ENCODE measurements at places on chromosomes 2 and 18.

GRCh38 chr18:446941-447560, 53.5 kb downstream of the COLEC12 start:
- no peak for DNase-seq

- DNase-seq, result no peak
Observed at GRCh38 chr18:11419338-11419737, 190.1 kb upstream of the SLC35G4 start.

DNA sequence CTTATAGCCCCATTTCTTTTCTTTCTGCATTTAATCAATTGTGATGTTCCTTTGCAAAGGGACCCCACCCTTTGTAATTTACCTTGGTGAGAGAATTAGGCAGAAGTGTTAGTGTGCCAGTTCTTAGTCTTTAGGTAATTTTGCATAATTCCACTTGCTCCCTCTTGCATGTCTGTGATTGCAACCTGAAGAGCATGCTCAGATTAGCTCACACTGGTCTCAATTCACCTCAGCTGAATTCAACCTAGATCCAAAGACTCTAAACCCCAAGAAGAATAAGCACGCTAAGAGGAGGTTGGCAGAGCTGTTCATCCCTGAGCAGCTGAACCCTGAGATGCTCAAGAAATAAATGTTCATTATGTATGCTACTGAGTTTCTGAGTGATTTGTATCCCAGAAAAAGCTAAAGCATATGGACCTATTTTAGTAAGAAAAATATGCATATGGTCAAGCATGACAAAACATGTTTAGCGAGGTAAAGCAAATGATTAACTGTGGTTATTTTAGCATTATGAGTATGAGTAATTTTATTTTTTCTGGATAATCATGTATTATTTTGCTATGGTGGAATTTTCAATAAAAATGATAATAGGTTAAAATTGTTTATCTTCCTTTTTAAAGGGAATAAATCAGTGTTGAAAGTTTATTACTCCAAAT, 299.2 kb upstream of the ZSWIM2 start:
- no peak for DNase-seq

GRCh38 chr18:59500765-59501164, 141.7 kb upstream of the LMAN1 start:
- no peak for DNase-seq

GRCh38 chr2:210562502-210563080, 6.2 kb downstream of the CPS1 start:
- no peak for DNase-seq

DNA sequence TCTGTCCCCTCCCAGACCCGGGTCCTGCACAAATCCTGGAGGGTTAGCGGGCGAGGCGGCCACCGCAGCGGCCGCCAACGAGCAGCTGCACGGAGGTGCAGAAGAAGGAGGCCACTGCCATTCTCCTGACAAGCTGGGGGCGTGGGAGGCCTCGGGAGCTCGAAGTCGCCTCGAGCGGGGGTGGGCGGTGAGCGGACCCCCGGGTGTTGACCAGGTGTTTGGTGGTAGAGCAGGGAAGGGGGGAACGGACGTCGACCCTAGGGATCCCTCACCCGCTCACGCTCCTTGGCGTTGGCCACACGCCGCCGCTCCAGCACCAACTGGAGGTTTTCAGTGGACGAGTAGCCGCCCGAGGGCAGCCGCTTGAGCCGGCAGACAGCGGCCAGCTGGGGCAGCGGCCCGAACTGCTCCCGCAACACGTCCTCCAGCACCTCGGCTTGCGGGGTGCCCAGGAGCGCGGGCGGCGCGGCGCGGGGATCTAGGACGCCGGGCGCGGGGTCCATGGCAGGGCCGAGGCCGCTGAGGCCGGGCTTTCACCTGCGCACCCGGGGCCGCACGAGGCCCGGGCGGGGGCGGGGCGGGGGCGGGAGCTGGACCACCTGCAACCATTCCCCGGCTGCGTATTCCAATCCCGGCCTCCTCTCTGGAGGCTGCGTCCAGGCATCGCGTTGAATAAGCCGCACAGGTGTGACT, at the start of gene FIGLA:
Gene FIGLA, minus strand, starts transcription at position 508 of the 693 bp plus-strand sequence. Its CDS starts 5 bp downstream, at position 503.
- no peak for DNase-seq

GRCh38 chr18:59044855-59045254, 94.8 kb upstream of the SEC11C start:
- no peak for DNase-seq

- DNase-seq, result no peak
Observed at GRCh38 chr2:11516984-11517648, 16.7 kb upstream of the GREB1 start.

DNA sequence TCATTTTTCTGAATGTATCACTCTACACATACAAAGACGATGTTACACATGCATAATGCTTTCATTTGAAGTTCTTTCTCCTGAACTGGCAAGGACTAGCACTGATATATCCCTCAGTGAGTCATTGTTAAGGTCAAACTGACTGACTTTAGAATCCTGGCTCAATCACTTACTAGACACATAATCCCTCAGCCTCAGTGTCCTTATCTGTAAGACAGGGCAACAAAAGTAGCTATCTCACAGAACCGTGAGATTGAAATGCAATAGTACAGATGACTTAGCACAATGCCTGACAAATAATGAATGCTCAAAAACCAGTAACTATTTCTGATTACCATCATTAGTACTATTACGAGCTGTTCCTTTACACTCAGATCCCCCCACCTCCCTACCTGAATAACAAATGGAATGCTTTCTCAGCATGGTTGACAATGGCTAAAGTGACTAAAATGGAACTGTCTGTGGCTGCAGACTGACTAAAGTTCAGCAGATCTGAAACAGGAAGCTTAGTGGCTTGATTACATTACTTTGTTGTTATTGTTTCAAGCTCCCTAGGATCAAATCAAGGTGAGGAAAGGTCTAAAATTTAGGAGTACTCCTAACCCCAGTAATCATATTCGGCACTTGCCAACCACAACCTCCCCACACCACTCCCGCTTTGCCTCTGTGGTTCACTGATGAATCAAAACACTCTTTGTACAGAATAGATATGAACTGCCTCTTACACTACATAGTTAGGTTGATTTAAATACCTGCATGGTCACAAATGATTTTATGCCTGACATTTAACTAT, 35.8 kb upstream of the CACNB4 start:
- no peak for DNase-seq

- no peak for DNase-seq
Observed at GRCh38 chr2:204116159-204116792, 179.7 kb downstream of the ICOS start.

GRCh38 chr2:54015798-54016699, 45.3 kb upstream of the PSME4 start:
- DNase-seq, result no peak

GRCh38 chr2:234333168-234334130, 163.4 kb downstream of the ARL4C start:
- no peak for DNase-seq

GRCh38 chr2:72300147-72300684, 152.6 kb upstream of the CYP26B1 start:
- no peak for DNase-seq

DNA sequence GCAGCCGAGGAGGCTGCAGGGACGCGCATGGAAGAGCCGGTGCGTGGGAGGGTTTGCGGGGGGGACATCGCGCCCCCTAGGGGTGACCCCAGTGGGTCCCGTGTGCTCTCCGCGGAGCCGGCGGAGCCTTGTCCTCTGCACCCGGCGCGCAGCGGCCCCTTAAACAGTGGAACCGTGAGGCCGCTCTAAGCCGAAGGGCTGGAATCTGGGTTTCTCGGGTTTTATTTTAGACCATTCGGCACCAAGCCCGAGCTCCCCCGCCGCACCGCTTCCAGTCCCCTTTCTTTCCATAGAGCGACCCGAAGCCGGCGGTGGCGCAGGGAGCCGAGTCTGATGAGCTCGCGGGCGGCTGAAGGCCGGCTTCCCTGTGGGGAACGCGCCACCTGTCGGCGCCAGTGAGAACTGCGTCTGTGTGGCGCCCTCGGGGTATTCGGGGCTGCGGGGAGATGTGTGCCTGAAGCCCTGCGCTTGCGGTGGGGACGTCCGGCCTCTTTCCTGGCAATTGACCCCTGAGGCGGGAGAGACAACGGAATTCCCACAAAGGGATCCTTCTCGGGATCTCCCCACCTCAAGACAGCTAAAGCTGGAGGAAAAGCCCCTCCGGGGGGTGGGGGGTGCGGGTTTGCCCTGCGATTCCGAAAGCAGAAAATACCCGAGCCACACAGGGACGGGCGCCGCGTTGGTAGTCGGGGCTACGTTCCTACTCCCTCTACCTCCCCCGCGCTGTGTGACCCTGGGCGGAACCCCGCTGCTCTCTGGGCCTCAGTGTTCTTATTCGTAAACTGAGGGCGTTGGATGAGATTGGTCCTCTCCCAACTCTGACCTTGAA, 8.2 kb upstream of the EN1 start:
- peak; percentile 85 for DNase-seq

- no peak for DNase-seq
Observed at GRCh38 chr18:45792506-45793263, 32.8 kb upstream of the SIGLEC15 start.

DNA sequence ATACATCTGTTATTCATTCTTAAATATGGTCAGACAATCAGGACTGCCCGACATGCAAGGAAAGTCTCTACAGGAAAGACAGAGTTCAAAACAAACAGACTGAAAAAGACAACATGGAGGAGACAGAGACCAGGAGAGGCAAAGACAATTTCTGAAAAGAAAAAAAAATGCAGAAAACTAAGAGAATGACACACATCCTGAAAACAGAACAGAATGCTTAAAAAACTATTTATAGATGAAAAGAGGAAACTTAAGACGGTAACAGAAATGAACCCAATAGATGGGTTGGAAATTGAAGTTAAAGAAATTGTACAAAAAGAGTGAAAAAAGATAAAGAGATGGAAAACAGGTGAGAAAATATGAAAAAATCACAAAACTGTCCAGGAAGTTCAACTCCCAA, 95.7 kb downstream of the BCL2 start:
- DNase-seq, result no peak

DNA sequence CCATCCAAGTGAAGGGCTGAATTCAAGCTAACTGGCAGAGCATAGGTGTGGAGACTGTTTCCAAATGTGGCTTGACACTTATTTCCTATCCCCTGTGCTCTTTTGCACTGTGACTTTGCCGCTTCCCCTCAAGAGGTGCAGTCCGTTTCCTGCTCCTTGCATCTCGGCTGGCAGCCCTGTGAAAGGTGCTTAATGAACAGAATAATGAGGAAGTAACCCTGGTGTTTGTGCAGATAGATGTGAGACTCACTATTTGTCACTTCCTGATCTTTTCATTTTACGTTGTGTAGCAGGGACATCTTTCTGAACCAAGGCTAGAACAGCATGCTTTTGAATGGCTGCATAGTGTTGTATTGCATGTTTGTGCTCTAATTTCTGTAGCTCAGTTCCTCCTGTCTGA, 60.8 kb downstream of the CEP192 start:
- no peak for DNase-seq

Data from T-helper 17 cell (primary cell).